ENCODE measurements at places on chromosomes 3 and 15. TPM values are rescaled to one million over a fixed set of nuclear protein-coding genes. Genes with fewer than 3 reads are reported as not detected.

The NDUFAF3 gene
- total RNA-seq: 51.6 TPM

The MUC13 gene
- total RNA-seq: not detected

The ADGRG7 gene
- 0.22 TPM for total RNA-seq

The RTP1 gene
- not detected for total RNA-seq

The UROC1 gene
- total RNA-seq: 0.11 TPM

The MESD gene
- total RNA-seq: 31.2 TPM

The HYPK gene
- total RNA-seq: 7.5 TPM

The CFAP20DC gene
- total RNA-seq: 9.5 TPM

The DCLK3 gene
- 1.6 TPM for total RNA-seq

The MFGE8 gene
- total RNA-seq: 110 TPM

The ERICH6 gene
- not detected for total RNA-seq

The IL17RD gene
- 32.2 TPM for total RNA-seq

The GABRA5 gene
- total RNA-seq: 1.6 TPM
